ENCODE measurements at places on chromosomes 5 and 9.

GRCh38 chr9:83675466-83675865 lies 32.3 kb downstream of the UBQLN1 start:
- no peaks in the 10 kb centered on the region for H3K27me3 ChIP-seq
- DNase-seq: no peak
- no peaks in the 10 kb centered on the region for H3K4me1 ChIP-seq

- peak overlapping the region; percentile 92 for H3K27ac ChIP-seq
- no peaks in the 10 kb centered on the region for H3K27me3 ChIP-seq
- H3K4me3 ChIP-seq: peak overlapping the region; percentile 89
- no peak for DNase-seq
Measured at GRCh38 chr9:92965759-92966517, 18.6 kb downstream of the FGD3 start.

DNA sequence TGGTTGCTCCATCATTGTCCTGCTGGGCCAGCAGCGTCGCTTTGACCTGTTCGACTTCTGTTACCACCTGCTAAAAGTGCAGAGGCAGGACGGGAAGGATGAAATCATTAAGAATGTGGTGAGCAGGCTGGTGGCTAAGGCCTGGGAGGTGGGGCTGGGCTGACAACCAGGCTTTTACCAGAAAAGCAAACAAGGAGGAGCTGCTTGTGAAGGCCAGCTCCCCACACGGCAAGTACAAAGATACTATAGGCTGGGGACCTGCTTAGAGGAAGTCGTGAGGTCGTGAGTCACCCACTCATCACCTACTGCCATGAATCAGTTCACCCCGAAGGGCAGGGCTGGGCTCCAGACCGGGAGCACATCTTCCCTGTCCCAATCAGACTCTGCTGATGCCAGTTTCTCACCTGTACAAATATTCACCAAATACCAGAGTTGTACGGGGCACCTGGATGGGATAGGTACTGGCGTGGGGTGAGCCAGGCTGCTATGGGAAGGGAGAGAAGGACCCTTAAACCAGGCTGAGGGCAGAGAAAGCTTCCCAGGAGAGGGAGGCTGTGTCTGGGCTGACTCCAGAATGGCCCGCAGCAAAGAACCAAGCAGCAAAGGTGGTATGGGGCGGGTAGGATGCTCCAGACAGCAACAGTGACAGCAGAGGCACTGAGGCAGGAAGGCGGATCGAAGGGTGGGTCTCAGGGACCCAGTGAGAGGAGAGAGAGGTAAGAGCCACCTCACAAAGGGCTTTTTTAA lies 69.3 kb upstream of the NIPAL4 start:
- peaks cover 12% of the 10 kb centered on the region for H3K36me3 ChIP-seq
- DNase-seq: peak; percentile 21
- no peaks in the 10 kb centered on the region for H3K4me1 ChIP-seq
- H3K27ac ChIP-seq: peak overlapping the region; percentile 84
- H3K27me3 ChIP-seq: no peaks in the 10 kb centered on the region

DNA sequence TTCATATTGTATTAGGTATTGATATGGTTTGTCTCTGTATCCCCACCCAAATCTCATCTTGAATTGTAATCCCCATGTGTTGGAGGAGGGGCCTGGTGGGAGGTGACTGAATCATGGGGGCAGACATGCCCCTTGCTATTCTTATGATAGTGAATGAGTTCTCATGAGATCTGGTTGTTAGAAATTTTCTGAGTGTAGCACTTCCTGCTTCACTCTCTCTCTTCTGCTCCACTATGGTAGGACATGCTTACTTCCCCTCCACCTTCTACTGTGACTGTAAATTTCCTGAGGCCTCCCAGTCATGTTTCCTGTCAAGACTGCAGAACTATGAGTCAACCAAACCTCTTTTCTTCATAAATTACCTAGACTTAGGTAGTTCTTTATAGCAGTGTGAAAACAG lies 187.4 kb upstream of the SLC24A2 start:
- no peaks in the 10 kb centered on the region for H3K36me3 ChIP-seq
- H3K4me1 ChIP-seq: no peaks in the 10 kb centered on the region
- no peak for DNase-seq
- H3K4me3 ChIP-seq: no peak overlapping the region
- no peaks in the 10 kb centered on the region for H3K27me3 ChIP-seq

DNA sequence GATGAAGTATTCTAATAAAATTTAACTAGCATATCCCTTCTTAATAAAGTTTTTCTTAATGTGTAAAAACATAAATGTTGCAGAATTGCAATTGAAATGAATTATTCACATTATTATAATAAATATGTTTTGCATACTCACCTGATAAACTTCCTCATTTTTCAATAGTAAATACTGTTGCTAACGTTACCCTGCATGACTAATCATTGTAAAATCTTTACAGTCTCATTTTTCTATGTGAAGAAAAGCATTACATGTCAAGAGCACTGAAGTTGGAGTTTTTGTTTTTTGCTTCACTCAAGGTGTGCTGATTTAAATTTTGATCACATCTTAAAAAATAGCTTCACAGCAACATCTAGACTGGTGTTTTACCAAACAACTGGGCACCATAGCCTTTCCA lies 157.2 kb upstream of the CDH18 start:
- no peak overlapping the region for H3K4me3 ChIP-seq
- H3K36me3 ChIP-seq: no peaks in the 10 kb centered on the region
- no peak for DNase-seq

GRCh38 chr9:89654025-89654662 lies 49.3 kb downstream of the GADD45G start:
- H3K4me3 ChIP-seq: no peak overlapping the region
- peaks cover 10% of the 10 kb centered on the region for H3K27me3 ChIP-seq

GRCh38 chr5:88524941-88525340 lies 256.3 kb upstream of the TMEM161B start:
- H3K27ac ChIP-seq: no peak overlapping the region
- no peak overlapping the region for H3K4me3 ChIP-seq
- no peak for DNase-seq
- no peaks in the 10 kb centered on the region for H3K4me1 ChIP-seq

DNA sequence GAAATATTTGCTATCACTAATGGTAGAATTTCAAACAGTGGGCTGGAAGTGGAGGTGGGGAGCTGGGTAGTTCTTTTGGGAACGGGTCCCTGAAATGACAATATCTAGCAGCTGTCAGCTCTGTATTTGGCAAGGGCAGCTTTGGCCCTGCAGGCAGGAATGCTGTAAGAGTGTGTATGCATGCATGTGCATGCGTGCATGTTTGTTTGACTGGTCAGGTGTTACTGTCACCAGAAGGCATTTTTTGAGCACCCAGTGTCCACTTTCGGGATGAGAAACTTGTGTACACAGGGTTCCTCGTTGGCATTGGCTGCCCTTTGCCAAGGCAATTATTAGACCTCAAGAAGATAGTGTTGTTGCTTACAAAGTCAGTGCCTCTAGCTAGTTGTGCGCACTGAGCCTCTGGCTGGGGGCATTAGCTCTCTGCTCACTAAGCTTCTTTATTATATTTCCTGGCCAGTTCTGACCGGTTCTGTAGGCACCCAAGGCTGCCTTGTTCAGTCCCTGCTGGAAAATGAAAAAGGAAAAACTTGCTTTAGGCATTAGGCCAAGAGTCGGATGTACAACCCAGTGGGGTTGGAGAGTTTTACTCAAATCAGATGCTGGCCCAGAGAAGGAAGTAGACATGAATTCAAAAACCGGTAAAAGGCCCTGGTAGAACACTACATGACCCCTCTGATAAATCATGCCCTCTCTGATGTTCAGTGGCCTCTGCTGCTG lies 2.0 kb downstream of the CYFIP2 start:
- H3K4me1 ChIP-seq: peaks cover 84% of the 10 kb centered on the region
- H3K4me3 ChIP-seq: peak overlapping the region; percentile 73
- H3K36me3 ChIP-seq: no peaks in the 10 kb centered on the region
- no peak for DNase-seq
- peak overlapping the region; percentile 81 for H3K27ac ChIP-seq

Measured in T-cell (primary cell).